Aorta (tissue), 5 donors: ENCODE measurements at places on chromosomes 4 and X. TPM values are rescaled to one million over a fixed set of nuclear protein-coding genes. Genes with fewer than 3 reads are reported as not detected.

- no peak for DNase-seq
Measured at GRCh38 chr4:153409924-153410501, 56.1 kb upstream of the TMEM131L start.

Gene TRIM75
- not detected for total RNA-seq

DNA sequence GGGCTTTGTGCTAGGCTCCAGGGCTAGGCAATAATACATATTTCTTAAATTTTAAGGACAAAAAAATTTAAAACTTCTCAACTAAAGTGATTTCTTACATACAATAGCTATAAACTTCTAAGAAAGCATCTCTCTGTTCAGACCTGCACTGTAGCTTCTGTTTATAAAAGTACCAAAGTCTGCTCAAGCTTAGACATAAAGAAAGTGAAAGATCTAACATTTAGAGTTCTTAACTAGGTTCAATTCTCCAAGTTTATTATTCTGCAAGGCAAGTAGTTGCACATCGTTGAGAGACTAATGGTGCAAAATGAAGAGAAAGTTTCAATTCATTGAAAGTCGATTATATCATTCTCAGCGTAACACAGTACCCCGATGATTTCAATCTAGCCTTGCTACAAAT lies 857.4 kb upstream of the HTR2C start:
- DNase-seq, result no peak

DNA sequence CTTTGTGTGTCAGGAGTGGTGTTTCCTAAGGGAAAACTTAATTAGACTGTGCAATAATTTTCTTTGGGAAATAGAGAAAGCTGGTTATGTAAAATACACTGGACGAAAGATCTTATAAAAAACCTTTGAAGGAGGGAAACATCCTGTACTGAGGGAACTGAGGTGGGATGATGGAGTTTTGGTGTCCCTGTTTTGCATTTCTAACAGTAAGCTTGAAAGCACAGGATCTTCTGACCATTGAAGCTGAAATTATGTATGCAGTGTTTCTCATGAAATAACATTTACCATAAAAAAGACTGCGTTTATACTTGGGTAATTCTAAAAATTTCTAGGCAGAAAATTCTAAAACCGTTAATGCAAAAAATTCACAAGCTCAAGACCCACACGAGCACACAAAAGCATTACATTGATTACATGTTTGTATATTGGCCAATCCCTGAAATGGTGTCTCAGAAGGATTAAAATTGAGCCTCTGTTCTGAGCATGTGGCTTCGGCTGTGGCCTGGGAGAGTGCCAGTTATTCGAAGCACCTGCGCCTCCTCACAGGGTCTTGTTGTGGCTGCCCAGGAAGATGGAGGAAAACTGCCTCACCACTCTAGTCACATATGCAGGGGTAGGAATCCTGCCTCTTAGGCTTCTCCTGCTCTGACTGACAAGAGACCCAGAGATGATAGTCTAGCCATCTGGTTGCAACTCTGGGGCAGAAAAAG lies 49.5 kb downstream of the JADE3 start:
- no peak for DNase-seq

GRCh38 chr4:53514509-53514908 lies 76.8 kb downstream of the LNX1 start:
- no peak for DNase-seq

GRCh38 chr4:2368746-2369437 lies 49.6 kb downstream of the ZFYVE28 start:
- peak; percentile 42 for DNase-seq
